Hematopoietic multipotent progenitor cell (in vitro differentiated cells): ENCODE measurements at places on chromosomes 3 and 15.

DNA sequence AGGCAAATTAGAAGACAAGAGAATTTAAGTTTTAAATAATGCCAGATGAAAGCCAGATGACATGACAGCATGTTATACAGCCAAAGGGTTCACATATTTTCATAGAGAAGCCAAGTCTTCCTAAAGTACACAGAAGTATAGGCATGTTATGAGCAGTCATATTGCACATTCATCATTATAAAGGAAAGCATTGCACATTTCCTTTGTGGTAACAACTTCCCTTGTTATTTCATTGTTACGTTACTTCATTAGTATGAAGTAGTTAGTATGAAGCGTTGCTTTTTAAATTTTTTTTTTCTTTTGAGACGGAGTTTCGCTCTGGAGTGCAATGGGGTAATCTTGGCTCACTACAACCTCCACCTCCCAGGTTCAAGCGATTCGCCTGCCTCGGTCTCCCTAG lies 4.6 kb upstream of the ABCC5 start:
- DNase-seq, result peak; percentile 70

DNA sequence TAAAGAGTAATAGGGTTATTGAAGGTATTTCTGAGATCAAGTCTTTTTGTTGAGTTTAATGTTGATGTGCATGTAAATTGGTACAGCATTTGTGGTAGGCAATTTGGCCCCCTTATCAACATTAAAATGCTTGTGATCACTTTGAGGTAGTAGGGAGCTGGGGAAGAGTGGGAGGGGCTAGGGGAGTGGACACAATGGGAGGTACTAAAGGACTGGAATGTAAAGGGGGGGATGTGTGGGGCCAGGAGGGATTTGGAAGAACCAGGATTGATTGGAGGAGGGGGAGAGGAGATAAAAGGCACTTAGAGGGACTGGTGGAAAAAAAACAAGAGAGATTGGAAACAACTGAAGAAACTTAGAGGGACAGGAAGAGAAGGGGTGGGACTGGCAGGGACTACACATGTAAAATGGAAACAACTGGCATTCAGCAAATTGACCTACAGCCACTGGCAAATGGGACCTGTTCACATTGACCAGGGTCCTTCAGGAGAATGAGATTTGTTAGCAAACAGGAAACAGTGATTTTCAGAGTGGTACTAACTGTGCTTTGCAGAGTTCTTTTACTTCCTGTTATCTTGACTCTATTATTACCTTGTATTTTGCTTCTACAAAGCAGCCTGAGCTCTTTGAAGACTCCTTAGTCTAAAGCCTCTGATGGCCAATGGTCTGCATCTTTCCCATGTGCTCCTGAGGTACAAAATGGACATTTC lies 47.8 kb upstream of the ZBTB38 start:
- DNase-seq, result no peak

- no peak for DNase-seq
These were observed 32.7 kb downstream of the WDR76 start for GRCh38 chr15:43859546-43859945.

- DNase-seq, result no peak
These were observed 1.1 kb downstream of the SSR3 start for GRCh38 chr3:156553705-156554356.

- no peak for DNase-seq
These were observed 376.3 kb downstream of the PDCD6IP start for GRCh38 chr3:34174740-34175139.

DNA sequence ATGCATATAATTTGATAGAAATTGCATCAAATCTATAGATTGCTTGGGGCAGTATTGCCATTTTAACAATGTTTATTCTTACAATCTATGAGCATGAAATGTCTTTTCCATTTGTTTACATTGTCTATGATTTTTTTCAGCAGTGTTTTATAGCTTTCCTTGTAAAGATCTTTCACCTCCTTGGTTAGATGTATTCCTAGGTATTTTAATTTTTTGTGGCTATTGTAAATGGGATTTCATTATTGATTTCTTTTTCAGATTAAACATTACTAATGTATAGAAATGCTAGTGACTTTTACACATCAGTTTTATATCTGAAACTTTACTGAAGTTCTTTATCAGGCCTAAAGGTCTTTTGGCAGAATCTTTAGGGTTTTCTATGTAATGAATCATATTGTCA lies 237.6 kb upstream of the STAC start:
- DNase-seq, result no peak

- no peak for DNase-seq
These were observed 246.6 kb downstream of the CBLB start for GRCh38 chr3:105622169-105622568.

GRCh38 chr15:68113273-68113672 lies 59.2 kb downstream of the PIAS1 start:
- no peak for DNase-seq

DNA sequence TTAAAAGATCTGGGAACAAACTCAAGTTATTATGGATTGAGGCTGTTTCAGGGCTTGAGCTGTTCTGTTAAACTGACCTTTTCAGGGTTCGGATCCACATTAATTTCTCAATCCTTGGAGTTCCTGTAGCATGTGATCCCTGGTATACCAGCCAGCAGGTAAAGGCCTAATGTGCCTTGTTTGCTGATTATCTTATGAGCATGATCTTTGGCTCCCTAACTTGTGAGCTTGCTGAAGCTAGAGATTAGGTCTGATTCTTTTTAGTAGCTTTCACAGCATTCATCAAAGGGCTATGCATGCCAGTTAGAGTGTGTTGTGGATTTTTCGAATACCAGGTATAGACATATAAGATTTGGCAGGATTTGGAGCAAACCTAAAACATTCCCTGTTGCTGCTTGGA lies 10.3 kb downstream of the CORO2B start:
- DNase-seq, result no peak

DNA sequence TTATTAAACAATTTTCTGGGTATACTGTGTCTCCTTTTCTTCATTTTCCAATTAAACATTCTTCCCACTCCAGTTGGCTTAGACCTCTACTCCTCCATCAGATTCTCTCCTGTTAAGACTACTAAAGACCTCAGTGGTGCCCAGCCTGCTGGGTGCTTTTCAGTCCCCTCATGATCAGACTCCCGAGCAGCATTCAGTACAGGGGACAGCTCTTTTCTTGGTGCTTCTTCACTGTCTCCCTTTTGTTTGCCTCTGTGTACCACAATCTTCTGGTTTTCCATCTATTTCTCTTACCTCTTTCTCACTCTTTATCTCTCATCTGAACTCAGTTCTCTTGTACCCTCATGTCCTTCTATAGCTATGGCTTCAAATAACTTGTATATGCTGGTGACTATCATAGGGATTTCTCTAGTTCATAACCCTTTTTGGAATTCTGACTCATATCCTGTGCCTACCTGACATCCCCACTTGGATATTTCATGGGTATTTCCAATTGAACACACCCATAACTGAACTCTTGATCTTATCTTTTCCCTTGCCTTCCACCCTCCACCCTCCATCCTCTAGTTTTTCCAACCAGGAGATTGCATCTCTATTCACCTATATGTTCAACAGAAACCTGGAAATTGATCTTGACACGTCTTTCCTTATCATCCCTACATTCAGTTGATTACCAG lies 55.6 kb upstream of the ABHD10 start:
- no peak for DNase-seq
